NCI-H1105 (cell line): ENCODE measurements at places on chromosomes 5 and 9.

DNA sequence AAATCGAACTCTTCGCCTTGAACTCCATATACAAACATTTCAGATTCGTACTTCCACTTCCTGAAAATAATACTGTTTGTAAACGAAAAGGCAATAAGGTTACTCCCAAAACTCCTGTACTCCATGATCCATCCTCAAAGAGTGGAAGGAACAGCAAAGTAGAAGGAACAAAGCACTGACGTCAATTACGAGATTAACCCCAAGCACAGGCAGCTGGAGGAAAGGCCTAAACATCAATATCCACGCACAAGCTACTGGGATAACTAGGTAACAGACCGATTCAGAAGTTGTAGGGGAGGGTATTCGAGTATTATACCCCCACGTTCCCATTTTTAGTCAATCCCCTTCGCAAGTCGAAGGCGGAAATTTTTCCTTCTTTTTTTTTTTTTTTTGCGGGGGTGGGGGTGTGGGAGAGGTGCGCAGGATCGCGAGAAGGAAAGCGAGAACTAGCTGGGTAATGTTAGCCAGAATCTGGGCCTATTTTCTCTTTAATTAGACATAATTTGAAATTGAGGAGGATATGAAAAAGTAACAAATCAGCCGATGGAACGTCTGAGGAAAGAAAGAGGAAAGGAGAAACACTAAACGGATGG lies 909 bp downstream of the AFF4 start:
- DNase-seq: peak; percentile 2

DNA sequence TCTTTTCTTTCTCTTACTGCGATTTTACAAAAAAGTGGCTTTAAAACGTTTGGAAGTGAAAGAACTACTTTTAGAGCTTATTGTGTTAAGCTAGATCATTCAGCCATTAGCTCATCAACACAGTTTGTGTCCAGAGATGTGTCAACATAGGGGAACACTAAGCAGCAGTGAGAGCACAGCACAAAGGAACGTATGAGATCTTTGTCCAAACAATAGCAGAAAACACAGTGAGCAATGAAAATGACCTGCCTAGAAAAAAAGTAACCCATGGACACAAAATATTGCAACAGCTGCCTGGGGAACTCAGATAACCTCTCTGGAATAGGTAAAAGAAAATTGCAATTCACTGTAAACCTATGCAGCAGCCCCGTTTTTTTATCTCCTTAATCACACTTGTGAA lies 372.5 kb downstream of the ARHGEF28 start:
- DNase-seq: no peak

- no peak for DNase-seq
These were observed 107.6 kb downstream of the PLCXD3 start for GRCh38 chr5:41402845-41403244.

GRCh38 chr9:6054280-6055099 lies 39.1 kb upstream of the RANBP6 start:
- peak; percentile 73 for DNase-seq

DNA sequence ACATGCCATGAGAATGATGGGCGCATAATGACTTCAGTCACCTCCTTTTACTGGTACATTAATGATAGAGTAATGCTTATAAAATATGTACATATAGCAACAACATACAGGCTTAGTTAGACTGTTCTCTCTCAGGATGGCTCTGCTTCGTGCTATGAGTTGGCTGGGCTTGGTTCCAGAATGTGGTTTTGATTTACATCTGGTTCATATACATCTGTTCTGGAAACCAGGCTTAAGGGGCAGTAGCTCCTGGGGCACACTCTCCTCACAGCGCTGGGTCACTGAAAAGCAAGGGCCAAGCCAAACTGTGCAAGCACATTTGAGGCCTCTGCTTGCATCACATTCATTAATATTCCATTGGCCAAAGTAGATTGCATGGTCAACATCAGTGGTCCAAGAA lies 44.9 kb downstream of the PCSK1 start:
- no peak for DNase-seq
